ENCODE measurements at places on chromosomes 16 and 17.

GRCh38 chr17:8599351-8600011, 31.0 kb downstream of the MYH10 start:
- DNase-seq, result no peak

GRCh38 chr17:46977348-46977747, 1.7 kb downstream of the RPRML start:
- no peak for DNase-seq

- DNase-seq, result no peak
These were observed 5.3 kb upstream of the HEXD start for GRCh38 chr17:82412535-82413520.

GRCh38 chr17:7022781-7023571, at the start of gene BCL6B:
TSS of gene BCL6B (plus strand) at chr17:7023050. CDS start at chr17:7023672, 622 bp downstream.
- DNase-seq, result no peak
